NCI-H1417 treated with DMSO at 0.1 percent for 48 hours (cell line): ENCODE measurements at places on chromosomes 2 and 18.

- no peak for DNase-seq
Observed at GRCh38 chr2:197908990-197909776, 104.8 kb downstream of the PLCL1 start.

GRCh38 chr2:233081731-233082221 lies 21.6 kb downstream of the INPP5D start:
- DNase-seq, result no peak

DNA sequence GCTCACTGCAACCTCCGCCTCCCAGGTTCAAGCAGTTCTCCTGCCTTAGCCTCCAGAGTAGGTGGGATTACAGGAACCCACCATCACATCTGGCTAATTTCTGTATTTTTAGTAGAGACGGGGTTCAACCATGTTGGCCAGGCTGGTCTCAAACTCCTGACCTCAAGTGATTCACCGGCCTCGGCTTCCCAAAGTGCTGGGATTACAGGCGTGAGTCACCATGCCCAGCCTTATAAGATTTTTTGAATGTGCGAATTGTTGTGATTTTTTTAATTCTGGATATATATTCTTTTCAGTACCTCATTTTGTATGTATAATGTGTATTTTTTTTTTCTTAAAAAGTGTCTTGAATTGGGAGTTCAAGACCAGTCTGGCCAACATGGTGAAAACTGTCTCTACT lies 42.0 kb upstream of the CCDC150 start:
- DNase-seq, result no peak

DNA sequence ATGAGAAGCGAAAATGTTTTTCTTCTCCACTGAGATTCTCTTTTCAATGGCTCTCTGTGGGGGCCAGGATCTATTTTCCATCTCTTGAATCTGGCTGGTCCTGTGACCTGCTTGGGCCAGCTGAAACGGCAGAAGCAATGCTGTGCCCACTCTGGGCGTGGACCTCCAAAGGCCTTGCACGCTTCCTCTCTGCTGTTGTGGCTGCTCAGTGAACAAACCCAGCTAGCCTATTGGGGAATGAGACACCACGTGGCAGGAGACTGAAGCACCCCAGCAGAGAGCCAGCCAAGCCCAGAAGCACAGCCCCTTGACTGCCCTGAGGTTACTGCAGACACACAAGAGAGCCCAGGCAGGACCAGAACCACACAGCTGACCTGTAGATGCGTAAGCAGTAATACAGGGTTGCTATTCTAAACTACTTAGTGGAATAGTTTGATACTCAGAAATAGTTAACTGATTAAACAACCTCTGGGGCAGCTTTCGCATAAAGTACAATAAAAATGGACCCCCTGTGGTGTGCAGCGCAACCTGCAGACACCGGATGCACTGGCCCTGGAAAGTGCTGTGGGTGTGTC lies 221.7 kb upstream of the SH3BP4 start:
- no peak for DNase-seq
